ENCODE measurements at places on chromosomes 5 and 9. TPM values are rescaled to one million over a fixed set of nuclear protein-coding genes. Genes with fewer than 3 reads are reported as not detected.

FAM151B gene
- total RNA-seq: not detected

BARHL1 gene
- total RNA-seq: not detected

GRCh38 chr5:130335117-130335516 lies 430.9 kb downstream of the CHSY3 start:
- DNase-seq: no peak

GRCh38 chr9:18037981-18038380 lies 436.0 kb upstream of the ADAMTSL1 start:
- no peak for DNase-seq

- no peak for DNase-seq
These were observed 17.2 kb downstream of the LIX1 start for GRCh38 chr5:97125125-97125683.

GRCh38 chr5:72352616-72353015 lies 32.4 kb downstream of the PTCD2 start:
- no peak for DNase-seq

GRCh38 chr5:143261748-143262392 lies 141.6 kb downstream of the NR3C1 start:
- no peak for DNase-seq

GRCh38 chr9:134704498-134704897 lies 62.9 kb downstream of the COL5A1 start:
- no peak for DNase-seq

DNA sequence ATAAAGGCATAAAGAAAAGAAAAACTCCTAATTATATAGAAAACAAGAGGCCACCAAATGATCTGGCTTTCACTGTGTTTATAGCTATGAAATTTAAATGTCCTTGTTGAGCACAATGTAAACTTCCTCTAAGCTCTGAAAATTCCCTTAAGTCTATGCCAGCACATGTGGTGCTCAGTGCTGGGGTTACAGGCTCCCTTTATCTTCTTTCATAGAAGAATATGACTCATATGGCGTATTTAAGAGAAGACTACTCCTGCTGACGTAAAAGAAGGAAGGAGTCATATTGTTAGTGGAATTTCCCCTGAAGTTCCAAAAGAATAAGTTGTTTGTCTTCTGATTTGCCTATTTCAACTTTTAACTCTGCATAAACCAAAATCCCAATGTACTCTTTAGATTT lies 30.4 kb downstream of the RNF145 start:
- no peak for DNase-seq

DNA sequence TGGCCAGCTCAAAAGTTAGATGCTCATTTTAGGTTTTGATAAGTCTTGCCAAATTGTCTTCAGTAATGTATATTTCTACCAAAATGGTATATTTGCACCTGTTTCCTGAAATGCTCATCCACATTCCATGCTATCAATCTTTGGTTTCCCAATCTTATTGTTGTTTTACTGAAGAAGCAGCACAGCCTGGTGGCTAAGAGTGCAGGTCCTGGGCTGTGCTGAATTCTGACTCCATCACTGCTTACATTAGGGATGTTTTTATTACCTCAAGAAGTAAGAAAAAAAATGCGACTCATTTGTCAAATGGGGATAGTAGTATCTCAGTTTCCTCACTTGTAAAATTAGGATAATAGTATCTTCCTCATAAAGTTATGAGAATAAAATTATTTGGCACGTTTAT lies 13.6 kb upstream of the S100Z start:
- no peak for DNase-seq

GRCh38 chr9:77013206-77013931 lies 6.1 kb upstream of the FOXB2 start:
- no peak for DNase-seq

DNA sequence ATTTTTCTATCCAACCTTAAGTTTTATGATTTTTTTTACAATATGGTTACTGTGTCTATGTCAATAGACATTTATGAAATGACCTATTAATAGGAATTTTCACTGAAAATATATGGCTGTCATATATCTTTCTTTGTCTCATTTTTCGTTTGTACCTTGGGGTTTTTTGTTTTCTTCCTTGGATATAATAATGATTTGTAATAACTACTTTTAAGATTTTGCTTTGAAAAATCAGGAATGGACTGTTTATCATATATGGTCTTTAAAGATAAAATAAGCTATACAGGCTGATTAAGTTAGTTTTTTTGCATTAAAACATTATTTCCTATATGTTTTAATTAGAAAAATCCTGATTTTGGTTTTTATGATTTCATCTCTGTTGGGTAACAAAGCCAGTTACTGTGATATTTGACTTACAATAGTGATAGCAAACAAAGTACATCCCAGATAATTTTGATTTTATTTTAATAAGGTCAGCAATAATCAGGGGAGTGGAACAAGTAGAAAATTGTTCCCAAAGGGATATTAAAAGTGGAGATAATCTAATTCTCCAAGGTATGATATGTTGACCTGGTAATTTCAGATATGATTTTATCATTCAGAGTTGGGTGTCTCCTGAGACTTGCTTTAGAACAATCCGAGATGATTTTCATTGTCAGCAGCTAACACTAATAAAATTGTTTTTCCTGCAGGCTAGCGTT lies 10.3 kb downstream of the NR4A3 start:
- no peak for DNase-seq
